ENCODE measurements at places on chromosomes 6 and 20.

- no peak for DNase-seq
Measured at GRCh38 chr6:136751522-136751956, 40.7 kb downstream of the MAP3K5 start.

GRCh38 chr6:125780540-125781313 is 10.0 kb upstream of the NCOA7 start:
- no peak for DNase-seq

- DNase-seq = no peak
Measured at GRCh38 chr20:53579581-53580375, 13.9 kb downstream of the ZNF217 start.

DNA sequence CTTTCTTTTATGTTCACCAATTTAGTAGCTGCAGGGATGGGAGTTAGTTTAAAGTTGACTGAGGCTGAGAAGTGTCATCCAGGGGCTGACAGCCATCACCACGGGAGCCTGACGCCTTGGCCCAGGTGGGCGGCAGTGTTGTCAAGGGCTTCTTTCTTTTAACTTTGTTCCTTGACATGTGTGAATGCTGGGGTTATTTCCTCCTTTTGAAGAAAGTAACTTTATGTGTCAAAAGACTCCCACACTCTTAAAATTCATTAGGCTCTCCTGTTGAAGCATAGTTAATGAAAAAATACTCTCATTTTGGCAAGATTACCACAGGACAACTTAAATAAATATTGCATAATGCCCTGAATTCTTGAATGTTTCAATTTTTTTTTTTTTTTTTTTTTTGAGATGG is 50.0 kb downstream of the SASH1 start:
- DNase-seq = no peak

DNA sequence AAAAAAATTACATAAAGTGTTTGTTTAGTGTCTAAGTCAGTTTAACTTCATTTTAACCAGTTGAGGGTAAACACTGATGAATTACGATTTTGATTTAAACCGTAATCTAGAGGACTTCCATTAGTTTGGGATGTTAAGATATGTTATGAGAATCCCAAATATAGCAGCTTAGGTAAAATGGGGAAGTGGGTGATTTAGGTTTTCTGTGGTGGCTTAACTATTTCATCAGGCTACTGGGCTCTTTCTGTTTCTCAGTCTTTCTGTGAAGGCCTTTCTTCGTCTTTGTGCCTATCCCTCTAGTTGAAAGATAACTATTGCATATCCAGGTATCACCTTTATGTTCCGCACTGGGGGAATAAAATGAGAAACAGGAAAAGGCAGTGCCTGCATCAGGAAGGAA is 27.9 kb downstream of the CENPW start:
- DNase-seq = no peak

- DNase-seq = no peak
Measured at GRCh38 chr6:33839399-33840047, 35.7 kb upstream of the MLN start.

DNA sequence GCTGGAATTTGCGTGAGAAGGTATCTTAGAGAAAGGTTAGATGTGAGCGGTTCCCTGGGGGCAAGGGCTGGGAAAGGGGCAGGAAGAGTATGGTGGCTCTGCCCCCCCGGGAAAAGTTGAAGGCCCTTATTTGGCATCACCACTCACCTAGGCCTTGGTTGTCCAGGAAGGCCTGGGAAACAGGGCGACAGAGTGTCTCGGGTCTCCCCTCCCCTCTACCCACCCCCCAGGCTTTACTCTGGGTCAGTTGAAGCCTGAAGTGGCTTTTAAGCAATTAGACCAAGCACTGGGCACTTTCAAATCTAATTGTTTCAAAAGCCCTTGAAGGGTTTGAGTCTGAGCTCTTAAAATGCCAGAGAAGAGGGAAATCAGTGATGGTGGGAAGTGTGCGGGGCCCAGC is 30.2 kb upstream of the FOXP4 start:
- no peak for DNase-seq

DNA sequence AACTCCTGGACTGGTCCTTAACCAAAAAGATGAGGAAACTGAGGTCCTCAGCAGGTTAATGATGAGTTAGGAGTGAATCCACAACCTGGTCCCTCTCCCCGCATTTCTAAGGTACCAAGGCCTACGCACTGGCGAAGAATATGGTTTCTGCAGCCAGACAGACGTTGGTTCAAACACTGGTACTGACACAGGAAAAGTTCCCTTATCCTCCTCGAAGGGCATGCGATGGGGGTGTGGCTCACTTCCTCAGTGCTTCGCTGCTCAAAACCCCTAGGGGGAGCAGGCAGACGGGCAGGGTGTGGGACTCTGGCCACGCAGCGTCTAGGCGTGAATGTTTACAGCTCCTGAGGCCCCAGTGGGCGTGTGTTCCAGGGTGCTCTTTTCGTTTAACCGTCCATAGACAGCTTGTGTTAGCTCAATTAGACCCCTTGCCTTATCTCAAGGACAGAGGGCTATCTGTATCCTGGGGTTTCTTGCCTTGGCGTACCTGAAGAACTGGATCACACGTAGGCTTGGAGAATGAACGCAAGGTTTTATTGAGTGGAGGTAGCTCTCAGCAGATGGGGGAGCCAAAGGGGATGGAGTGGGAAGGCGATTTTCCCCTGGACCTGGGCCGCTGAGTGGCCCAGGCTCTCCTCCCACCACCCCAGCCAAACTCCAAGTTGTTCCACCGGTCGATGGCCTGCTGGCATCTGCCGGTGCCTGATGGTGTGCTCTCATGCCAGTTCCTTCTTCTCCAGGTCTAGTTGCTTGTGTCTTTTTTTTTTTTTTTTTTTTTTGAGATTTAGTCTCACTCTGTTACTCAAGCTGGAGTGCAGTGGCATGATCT is 31.8 kb upstream of the PTPN1 start:
- peak; percentile 28 for DNase-seq

GRCh38 chr6:13119549-13119948 is 208.8 kb downstream of the TBC1D7 start:
- DNase-seq = no peak

DNA sequence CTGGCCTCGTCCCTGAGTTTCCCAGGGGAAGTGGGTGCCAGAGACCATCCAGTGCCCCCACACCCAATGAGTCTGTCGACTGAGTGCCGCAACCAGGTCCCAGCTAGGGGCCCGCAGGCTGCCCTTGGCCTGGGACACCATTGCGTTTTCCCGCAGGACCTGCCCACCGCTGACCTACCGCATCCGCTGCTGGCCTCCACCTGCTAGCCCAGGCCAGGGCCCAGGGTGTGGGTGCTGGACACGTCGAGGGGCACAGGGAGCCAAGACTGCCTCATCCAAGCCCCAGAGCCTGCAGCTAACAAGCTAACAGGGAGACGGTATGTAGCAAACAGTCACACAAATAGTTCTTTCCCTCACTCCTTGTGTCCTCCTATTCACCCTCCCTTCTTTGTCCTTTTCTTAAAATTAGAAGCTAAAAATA is 97.7 kb downstream of the TMEM242 start:
- no peak for DNase-seq

DNA sequence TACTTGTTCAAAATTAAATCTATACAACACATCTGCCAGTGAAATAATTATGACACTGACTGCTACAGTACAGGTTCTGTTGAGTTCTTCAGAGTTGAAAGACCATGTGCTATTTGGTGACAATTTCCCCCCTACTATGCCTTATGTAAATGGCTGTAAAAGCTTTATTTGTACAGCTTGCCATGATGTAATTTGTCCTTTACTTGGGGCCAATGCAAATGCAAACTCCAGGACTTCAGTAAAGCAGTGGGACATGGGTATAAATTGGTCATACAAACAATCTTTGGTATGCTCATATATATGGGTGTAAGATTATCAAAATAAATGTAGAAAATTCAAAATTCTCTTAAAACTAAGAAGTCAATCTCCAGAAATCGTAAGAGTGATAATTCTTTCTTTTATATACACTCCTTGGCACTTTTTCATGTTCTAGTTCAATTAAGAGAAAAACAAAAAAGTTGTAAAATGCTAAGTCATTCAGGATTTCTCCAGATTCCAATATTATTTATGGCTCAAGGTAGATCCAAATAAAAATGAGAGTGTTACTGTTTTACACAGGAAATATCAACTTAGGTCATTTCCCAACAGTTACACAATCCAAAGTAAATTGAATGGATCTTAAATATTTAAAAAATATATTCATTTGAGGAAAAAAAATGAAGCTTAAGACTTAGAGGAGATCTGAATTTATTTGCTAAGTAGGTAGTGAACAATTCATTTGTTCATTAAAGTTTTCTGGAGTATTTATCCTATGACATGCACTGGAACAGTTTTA is 1310.5 kb upstream of the CITED2 start:
- no peak for DNase-seq

DNA sequence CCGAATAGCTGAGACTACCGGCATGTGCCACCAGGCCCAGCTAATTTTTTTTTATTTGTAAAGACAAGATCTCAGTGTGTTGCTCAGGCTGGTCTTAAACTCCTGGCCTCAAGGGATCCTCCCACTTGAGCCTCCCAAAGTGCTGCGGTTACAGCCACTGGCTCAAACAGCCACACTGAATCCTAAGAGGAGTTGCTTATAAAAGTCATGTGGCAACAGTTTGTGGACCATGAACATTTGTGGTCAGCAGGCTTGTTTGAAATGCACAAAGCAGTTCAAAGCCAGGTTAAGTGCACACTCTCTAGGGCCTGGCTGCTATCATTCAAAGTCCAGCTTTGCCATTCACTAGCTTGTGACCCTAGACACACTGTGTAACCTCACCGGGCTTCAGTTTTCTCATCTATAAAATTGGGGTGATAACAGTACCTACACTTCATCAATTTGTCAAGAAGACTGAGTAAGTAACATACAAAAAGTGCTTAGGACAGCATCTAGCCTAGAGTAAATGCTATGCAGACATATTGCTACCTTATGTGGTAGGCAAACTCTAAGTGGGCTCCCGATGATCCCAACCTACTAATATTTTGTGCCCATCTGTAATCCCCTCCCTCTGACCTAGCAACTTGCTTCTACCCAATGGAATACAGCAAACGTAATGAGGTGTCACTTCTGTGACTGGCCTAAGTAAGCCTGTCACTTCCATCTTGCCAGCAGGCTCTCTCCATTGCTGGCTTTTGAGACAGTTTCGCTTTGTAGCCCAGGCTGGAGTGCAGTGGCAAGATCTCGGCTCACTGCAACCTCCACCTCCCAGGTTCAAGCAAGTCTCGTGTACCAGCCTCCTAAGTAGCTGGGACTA is 122.9 kb downstream of the ZMYND8 start:
- no peak for DNase-seq

DNA sequence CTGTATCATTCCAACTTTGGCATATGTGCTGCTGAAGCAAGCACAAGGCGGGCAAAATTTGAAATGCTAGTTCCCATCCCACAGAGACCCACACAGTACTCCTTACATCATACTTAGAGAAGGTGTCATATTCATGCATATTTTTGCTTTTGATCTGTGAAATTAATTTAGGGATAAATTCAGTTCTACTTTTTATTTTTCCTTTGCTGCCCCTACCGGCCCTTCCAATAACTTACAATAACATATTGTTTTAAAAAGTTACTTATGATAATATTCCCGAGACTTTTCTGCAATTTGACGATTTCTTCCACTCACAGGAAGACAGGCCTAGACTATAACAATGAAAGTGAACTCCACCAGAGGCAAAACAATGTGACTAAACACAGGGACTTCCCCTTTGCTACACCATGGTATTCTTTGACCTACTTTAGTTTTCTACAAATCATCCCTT is 35.0 kb downstream of the SESN1 start:
- DNase-seq = no peak

Data from iPS DF 19.7 (cell line).